Stimulated activated CD4-positive, alpha-beta T cell treated with anti-CD3 and anti-CD28 coated beads, Interleukin-15, amount 100 ng/mL, for 1 hour (primary cell): ENCODE measurements at places on chromosomes 3 and 15.

- DNase-seq, result peak; percentile 7
Observed at GRCh38 chr3:115146032-115146417, 1.1 kb downstream of the ZBTB20 start.

DNA sequence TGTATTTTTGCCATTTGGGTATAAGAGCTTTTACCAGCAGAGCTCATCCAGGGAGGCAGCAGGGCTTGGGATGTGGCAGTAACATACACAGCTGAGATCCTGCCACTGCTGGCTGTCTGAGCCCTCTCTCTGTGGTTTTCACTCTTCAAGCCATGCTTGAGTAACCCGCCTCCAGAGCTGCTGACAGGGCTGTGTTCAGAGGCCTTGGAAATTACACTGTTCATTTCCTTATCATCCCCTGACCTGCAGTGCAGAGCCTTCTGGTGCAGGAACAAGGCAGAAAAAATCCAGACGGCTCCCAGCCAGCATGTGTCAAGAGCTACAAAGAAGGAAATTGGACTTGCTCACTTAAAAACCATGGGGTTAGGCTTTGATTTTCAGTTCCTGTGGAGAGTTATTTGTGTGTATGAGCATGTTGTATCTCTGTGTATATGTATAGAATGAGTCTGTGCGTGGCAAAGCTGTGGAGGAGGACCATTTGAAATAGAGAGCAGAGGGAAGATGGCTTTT lies 47.0 kb downstream of the ZNF609 start:
- no peak for DNase-seq

DNA sequence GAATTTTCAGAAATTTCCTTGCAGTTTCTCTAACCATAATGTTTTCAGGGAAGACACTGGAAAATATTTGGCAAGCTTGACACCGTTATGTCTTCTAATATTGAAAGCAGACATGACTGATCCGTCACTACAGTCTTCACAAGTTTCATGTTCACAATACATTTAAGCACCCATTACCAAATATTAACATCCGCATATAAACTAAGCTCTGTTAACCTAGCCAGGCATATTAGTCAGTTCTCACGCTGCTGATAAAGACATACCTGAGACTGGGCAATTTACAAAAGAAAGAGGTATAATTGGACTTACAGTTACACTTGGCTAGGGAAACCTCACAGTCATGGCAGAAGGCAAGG lies 162.7 kb upstream of the LYSMD4 start:
- DNase-seq, result no peak

GRCh38 chr15:58777107-58777506 lies 6.0 kb downstream of the MINDY2 start:
- no peak for DNase-seq

- DNase-seq, result no peak
Observed at GRCh38 chr3:157618075-157618760, 115.0 kb upstream of the VEPH1 start.

DNA sequence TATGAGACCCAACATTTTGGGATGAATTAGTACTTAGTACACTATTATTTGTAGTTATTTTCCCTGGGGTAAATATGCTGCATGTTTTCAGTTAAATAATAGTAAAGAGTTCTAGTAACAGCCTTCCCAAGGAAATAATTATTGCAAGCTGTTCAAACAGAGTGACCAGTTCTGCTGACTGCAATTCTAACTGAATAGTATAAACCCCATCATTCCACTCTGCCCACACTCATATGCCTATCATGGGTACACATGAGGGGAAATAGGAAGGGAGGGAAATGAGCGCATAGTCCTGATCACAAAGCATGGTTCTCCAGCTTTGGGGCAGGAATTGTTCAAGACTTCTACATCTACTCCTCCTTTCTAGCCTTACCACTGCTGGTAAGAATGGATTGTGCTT lies 18.7 kb downstream of the UQCC5 start:
- DNase-seq, result no peak

DNA sequence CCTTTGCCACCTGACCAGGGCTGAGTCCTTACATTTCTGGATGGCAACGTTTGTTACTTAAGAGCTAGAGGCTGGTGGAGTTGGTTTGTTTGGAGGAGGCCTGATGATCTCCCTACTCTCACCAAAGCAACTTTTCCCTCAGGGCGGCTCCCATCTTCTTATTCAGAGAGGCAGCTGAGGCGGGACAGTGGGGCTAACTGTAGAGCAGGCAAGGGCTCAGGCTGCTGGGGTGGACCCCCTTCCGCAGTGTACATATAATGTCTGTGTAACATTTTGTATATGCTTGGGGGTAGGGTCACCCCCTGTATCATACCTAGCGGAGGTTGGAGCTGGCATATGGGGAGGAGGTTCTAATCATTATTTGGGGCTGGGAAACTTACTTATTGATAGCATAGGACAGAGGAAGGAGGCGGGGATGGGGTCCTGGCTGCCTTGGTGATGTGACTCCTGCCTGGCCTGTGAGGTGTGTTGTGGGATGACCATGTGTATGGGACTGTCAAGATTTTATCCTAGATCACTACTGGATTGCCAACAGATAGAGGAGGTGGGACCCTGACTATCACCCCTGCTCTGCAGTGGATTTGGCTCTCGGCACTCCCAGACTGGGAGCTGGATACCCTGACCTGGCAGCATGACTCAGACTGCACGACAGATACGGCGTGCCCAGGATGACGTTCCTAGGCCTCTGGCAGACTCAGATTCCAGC lies 52.5 kb upstream of the UBE2Q2 start:
- no peak for DNase-seq

DNA sequence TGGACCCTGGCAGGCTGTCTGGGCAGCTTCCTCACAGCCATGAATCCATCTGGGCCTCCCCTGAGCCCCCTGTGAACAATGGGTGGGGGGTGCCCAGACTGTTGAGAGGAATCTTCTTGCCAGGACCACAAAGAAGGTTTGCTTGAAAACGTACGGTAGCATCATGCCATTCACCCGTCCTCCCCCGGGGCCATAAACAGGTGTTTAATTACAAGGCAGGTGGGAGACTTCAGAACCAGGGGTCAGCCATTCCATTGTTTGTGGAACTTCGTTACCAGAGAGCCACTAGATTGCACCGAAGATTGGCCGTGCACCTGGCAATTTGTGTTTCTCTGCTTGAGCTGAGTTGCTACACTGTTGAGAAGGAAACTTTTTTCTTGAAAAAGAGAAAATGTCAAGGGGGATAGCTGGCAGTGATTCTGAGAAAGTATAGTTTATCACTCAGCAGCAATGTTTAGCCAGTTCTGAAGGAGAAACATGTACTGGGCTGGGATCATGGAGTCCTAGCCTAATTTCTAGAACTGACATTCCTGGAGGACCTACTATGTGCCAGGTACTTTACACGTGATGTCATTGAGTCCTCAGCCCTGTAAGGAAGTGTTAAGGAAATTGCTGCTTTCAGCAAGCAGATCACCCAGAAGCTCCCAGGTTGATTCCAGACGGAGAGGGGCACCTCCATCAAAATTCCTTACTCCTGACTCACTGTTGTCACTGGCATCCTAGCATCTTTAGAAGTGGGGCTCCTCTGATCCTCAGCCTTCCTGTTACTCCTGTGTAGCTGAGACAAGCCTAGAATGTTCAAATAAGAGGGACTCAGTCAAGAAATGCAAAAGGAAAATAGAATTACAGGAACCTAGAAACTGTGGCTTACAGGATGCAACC lies 103.8 kb upstream of the UBE2E1 start:
- DNase-seq, result no peak

GRCh38 chr15:90859234-90860131 lies 8.9 kb upstream of the FURIN start:
- DNase-seq, result no peak

DNA sequence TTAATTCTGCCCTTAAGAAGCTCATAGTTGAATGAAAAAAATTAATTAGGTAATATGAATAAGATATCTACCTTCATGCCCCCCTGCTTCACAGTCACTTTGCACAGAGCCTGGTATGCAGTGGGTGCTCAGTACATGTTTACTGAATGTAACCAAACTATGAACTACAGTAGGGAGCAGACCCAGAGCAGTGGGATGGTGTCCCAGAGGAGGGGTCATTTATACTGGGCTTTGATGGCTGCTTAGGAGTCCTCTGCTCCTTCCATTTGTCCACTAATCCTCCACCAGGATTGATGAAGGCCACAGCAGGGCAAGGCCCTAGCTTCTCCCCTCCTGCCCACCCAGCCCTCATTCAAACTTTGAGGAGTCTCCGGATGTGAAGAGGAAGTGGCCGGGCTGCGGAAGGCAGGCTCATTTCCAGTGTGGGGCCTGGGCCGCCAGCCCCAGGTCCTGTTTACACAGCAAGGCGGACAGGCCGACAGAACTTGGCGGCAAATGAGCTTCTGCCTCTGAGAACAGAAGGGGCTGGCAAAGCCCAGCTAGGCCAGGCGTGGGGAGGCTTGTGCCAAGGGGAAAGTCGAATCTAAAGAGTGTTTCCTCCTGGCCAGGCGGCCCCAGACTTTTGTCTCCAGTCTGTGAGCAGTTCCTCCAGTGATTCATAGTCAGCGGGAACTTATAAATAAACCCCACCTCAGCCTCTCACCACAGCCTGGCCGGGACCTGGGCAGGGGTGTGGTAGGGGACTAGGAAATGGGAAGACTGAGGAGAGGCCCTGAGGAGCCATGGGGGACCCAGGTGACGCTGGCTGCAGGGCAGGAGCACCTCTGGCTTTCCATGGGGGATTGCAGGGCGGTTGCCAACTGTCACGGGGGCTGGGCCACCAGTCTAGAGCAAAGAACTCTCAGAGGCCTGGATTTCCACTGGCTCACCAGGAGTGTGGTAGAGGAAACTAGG lies 51.6 kb upstream of the LCTL start:
- no peak for DNase-seq

GRCh38 chr15:63190769-63191649 lies 1.6 kb downstream of the RAB8B start:
- DNase-seq, result no peak

- no peak for DNase-seq
Observed at GRCh38 chr3:11186771-11187191, 32.5 kb downstream of the HRH1 start.

DNA sequence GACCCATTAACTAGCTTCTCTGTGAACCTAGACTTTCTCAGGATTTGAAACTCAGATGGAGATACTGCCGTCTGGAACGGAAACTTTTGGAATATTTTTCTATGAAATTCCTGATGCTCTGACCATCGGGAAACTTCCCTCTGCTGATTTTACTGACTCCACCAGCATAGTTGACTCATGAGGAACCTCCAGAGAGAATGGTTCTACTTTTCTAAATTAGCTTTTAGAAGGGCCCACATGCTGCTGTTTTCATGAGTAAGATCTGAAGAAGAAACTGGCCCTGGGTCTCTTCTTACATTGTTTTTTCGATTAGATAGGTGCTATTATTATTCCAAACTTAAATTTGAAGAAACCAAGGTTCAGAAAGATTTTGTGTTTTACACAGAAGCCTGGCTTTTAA lies 326.3 kb upstream of the NR2E3 start:
- no peak for DNase-seq

GRCh38 chr3:139572847-139573672 lies 33.5 kb upstream of the RBP1 start:
- no peak for DNase-seq

GRCh38 chr3:53740956-53741355 lies 105.3 kb downstream of the CHDH start:
- DNase-seq, result no peak

DNA sequence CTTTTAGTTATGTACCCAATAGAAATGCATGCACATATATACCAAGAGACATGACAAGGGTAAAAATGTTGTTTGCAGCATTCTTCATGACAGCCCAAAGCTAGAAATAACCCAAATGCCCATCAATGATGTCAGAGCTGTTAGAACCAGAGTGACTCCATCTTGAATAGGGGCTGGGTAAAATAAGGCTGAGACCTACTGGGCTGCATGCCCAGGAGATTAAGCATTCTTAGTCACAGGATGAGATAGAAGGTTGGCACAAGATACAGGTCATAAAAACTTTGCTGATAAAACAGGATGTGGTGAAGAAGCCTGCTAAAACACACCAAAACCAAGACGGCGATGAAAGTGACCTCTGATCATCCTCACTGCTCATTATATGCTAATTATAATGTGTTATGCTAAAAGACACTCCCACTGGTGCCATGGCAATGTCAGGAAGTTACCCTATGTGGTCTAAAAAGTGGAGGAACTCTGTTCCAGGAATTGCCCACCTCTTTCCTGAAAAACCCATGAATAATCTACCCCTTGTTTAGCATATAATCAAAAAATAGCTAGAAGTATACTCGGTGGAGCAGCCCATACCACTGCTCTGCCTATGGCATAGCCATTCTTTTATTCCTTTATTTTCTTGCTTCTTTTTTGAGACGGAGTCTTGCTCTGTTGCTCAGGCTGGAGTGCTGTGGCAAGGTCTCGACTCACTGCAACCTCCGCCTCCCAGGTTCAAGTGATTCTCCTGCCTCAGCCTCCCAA lies 32.9 kb downstream of the ZBTB11 start:
- no peak for DNase-seq

GRCh38 chr15:83954506-83954905 lies 281.1 kb upstream of the GOLGA6L4 start:
- DNase-seq, result no peak

DNA sequence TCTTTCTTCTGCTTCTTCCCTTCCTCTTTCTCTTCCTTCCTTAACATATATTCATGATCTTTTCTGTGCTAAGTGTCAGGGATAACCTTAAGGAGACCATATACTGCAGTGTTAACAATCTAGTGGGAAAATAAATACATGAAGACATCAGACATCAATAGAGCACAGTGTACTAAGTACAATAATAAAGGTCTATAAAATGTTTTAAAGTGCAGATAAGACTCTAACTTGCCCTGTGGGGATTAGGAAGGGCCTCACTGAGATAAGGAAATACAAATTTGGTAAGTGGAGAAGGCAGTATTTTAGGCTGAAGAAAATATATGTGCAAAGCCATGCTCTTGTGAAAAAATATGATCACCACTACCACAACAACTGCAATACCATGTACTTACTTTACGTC lies 49.2 kb upstream of the NANOGP8 start:
- no peak for DNase-seq

DNA sequence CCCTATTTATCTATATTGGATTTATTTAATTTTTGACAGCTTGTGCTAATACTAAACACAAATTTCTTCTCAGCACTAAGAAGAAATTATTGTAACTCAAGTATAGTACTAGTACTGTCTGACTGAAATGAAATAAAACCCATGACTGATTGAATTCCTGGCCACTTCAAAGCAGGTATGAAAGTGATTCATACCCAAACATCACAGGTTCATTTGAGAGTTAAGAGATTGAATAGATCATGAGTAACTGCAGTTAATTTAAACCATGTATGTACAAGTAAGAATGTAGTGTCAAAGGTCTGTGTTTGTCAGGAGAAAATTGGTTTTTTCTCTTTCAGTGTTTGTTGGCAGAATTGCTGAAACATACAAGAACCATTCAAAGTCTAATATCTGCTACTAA lies 332.0 kb upstream of the GRM7 start:
- no peak for DNase-seq

DNA sequence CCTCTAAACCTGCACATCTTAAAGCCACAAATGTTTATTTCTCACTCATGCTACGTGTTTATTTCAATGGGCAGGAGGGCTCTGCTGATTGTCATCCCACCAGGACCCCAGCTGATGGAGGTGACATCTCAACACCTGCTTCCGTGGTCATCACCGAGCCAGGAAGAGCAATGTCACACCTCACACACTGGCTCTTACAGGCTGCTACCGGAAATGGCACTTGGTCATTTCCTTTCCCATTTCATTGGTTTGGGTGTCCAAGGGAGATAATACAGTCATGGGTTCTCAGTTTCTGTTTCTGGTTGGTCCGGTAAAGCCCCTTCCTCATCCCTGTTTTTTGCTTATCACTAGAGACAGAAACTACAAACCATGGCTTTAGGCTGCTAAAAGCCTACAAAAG lies 41.9 kb downstream of the ABHD2 start:
- no peak for DNase-seq
